NCI-H1048 (cell line): ENCODE measurements at places on chromosomes 7 and 10.

GRCh38 chr10:114823077-114823463, 1.5 kb downstream of the FHIP2A start:
- DNase-seq: peak; percentile 13

DNA sequence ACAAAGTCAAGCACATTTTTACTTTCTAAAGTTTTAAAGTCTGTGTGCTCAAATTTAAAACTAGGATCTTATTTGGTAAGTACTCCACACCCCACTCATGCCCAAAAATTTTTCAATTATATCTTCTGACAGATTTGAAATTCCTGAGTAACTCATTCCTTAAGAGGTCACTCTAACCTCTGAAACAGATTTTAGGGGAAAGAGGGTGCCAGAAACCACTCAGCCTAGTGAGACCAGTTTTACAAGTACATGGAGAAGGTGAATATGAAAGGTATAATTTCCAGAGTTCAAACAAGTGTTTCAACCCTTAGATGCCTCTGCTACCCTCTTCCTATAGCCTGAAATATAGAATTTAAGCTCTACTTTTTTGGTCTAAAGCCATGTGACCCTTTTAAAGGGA, 79.2 kb downstream of the C7orf25 start:
- DNase-seq: no peak

DNA sequence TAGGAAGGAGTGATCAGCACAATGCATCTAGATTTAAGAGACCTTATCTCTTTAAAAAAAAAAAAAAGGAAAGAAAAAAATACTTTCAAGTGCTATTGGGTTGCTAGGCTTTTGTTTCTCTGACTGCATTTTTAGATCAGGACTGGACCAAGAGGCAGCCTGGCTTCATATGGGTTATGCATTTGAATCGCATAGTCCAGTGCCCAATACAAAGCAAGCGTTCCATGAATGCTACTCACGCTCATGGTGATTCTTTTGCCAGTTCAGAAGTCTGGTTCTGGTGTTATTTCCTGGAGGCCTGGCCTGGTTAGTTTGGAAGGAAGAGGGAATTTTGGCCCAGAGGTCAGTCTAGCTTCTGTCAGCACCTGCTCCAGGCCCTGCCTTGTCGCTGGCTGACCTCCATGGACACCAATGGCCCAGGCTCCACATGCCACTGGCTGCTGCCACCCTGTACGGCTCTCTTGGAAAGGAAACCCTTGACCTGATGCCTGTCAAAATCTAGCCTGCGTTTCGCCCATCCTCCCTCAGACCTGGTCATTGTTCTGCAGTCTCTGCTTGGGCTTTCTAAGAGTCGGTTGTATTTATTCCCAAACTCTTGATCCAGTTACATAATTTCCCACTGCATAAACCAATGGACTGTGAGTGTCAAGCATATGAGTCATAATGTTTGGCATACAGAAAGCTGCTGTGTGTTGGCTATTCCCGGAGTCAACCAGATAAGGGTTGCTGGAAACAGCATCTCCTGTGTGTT, 74.3 kb upstream of the MKX start:
- DNase-seq: no peak

DNA sequence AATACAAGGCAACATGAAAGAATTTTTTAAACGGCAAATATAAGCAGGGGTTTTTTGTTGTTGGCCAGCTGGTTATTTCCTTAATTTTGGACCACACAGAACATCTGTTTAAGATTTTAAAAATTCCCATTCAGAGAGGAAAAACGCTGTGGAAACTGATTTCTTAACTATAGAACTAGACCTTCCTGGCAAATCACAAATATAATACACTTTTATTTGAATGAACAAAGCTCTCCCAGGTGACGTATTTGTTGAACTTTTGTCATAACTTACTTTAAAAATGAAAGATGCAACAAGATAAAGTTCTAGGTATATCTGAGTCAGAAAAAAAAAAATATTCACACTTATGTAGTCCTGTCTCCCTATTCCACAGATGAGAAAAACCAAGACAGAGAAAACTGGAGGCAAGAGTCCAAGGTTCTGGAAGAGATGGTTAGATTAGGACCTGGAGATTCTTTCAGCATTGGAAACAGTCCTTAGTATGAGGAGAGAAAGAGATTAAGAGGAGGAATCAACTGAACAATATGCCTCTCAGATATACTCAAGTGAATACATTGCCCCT, 269.1 kb downstream of the NEBL start:
- no peak for DNase-seq

DNA sequence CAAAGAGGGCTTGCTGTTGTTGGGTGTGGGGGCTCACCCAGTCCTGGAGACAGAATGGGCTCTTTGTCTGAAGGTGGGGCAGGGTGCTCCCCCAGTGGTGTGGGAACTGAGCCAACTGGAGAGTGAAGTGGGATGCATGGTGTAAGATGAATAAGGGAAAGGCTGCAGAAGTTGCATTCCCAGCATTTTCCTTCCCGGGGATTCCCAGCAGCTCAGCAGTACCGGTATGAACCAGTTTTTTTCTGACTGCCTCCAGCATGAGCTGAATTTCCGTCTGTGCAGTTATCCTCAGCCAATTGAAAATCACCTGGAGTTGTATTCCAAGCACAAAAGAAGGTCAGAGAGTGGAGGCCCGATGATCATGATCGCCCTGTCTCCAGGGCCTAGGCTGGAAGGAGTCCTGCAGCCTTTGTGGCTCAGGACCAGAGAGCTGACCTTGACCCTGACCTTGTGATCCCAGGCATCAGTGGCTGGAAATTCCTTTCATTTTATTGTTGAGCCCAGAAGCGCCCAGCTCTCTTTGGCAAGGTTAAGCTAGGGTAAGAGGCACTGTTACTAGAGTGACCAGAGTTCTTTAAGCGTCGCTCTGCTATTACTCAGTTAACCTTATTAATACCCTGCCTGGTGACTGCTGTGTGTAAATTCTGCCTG, 33.4 kb downstream of the OGDH start:
- DNase-seq: peak; percentile 48
